BE2C (cell line): ENCODE measurements at places on chromosomes 5 and 9.

- DNase-seq = no peak
Measured at GRCh38 chr5:5418764-5419163, 3.7 kb upstream of the ICE1 start.

- no peak for DNase-seq
Measured at GRCh38 chr5:82334085-82334692, 56.0 kb upstream of the RPS23 start.

GRCh38 chr5:133744051-133744959, 132.0 kb upstream of the FSTL4 start:
- DNase-seq = no peak

- no peak for DNase-seq
Measured at GRCh38 chr5:172052450-172053236, 46.2 kb upstream of the FBXW11 start.

GRCh38 chr9:27473111-27473529, 51.0 kb upstream of the IFNK start:
- DNase-seq = no peak
